ENCODE measurements at places on chromosomes 2 and 18. TPM values are rescaled to one million over a fixed set of nuclear protein-coding genes. Genes with fewer than 3 reads are reported as not detected.

DNA sequence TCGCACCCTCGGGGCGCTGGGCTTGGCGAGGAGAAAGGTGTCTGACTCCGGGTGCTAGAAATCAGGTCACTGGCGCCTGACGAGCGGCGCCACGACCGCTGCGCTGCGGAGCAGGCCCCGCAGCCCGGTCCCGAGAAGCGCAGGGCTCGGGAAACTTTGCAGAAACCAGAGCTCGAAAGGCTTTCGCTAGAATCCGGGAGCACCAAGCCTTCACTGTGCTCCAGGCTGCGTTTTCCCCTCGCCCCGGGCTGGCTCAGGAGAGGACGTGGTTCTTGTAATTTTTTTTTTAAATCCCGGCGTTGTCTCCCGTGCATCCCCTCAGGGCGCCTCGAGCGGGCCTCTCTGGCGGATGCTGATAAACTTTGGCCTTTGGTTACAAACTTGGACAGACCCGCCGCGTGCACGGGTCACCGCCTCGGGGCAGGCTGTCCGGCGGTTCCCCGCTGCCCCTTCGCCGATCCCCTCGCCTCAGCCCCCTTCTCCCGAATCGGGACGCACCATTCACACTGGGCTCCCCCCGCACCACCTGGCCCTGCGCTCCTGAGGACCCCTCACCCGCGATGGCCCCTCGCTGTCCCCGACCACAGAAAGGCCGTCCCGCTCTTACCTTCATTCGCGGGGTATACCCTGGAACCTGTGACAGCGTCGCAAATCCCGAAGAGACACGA, 419 bp downstream of the EPHA4 start:
- DNase-seq: peak; percentile 41

The PIGN gene
- polyA plus RNA-seq: 34.0 TPM

DNA sequence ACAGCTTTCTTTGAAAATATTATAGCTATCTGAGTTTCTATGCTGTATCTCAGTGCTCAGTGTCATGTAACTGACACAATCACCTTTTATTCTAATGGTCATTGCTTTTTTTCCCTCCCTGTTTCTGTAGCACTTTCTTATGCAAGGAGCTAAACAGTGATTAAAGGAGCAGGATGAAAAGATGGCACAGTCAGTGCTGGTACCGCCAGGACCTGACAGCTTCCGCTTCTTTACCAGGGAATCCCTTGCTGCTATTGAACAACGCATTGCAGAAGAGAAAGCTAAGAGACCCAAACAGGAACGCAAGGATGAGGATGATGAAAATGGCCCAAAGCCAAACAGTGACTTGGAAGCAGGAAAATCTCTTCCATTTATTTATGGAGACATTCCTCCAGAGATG, 56.4 kb downstream of the SCN2A start:
- no peak for DNase-seq

The TMEFF2 gene
- 14.1 TPM for polyA plus RNA-seq

- no peak for DNase-seq
These were observed 464.2 kb upstream of the NRP2 start for GRCh38 chr2:205218056-205218455.

GRCh38 chr18:42229211-42230210, 274.5 kb downstream of the PIK3C3 start:
- no peak for DNase-seq

The ACKR3 gene
- polyA plus RNA-seq: 72.7 TPM

The SLC23A3 gene
- 21.4 TPM for polyA plus RNA-seq

The RND3 gene
- polyA plus RNA-seq: 60.6 TPM

The RAB27B gene
- polyA plus RNA-seq: 5.2 TPM

GRCh38 chr2:240789501-240790369, 30.3 kb downstream of the KIF1A start:
- no peak for DNase-seq

GRCh38 chr18:33750366-33750765, 172.3 kb downstream of the ASXL3 start:
- no peak for DNase-seq

GRCh38 chr18:7987284-7987976, 420.3 kb downstream of the PTPRM start:
- no peak for DNase-seq

- no peak for DNase-seq
These were observed 105.5 kb upstream of the CCDC68 start for GRCh38 chr18:55064760-55065159.

- no peak for DNase-seq
These were observed 81.4 kb downstream of the BIN1 start for GRCh38 chr2:127025359-127026166.

The TMEM87B gene
- polyA plus RNA-seq: 25.1 TPM

- peak; percentile 88 for DNase-seq
These were observed 18.7 kb upstream of the SCYGR1 start for GRCh38 chr2:227406177-227407031.

DNA sequence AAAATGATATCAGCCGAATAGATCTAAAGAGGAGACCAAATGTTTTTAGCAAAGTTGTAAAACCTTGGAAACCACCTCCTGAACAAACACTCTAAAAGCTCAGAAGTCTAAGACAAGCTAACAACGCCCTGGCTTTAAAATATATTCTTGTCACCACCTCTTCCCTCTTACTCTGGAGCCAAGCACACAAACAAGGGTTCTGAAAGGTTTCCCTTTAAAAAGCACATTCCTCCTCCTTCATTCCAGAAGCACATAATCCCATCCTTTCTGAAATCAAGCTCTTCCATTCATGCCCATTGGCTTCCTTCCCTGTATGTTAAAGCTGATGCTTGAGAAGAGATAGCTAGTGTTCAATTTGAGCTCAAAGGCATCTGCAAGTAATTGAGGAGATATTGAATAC, 382.0 kb downstream of the LNPK start:
- DNase-seq: no peak

GRCh38 chr2:105328281-105329196, 996 bp downstream of the TGFBRAP1 start:
- DNase-seq: no peak

The FAM228B gene
- 31.9 TPM for polyA plus RNA-seq

DNA sequence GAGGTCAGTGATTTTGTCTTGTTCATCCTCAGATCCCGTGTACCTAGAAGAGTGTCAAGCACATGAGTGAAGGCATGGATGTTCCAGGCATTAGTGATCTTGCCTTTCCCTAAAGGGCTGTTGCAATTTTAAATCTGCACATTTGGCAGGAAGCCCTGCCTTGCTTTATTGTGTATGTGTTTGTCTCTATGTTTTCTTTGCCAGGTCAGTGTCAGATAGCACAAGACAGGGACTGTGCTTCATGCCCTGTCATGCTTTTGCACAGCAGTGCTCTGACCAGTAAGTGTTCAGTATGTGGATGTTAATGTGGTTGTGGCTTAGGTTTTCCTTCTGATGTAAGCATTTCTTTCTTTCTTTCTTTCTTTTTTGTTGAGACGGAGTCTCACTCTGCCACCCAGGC, 131.5 kb downstream of the RGPD3 start:
- no peak for DNase-seq

DNA sequence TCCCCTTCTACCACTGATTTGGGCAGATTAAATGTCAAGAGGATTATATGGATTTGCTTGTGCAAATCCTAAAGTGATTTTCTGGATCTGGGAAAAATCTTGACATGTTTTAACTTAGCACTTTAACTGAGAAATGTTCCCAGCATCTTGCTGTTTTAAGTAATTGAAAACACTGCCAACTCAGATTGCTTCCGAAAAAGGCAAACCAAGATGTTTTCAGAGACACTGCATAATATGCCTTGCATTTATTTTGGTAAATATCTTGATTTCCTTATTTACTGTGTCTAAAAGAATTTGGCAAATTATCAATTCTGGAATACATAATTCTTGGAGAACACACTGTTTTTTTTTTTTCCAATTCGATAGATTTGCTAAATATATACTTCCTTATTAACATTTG, 385.0 kb upstream of the FAM98A start:
- no peak for DNase-seq

GRCh38 chr18:55433648-55434047, 154.3 kb downstream of the TCF4 start:
- DNase-seq: no peak

The PRKCE gene
- 9.2 TPM for polyA plus RNA-seq

GRCh38 chr18:55048892-55049291, 89.6 kb upstream of the CCDC68 start:
- DNase-seq: no peak

GRCh38 chr2:80869858-80870438, 565.4 kb upstream of the LRRTM1 start:
- DNase-seq: no peak

The TTN gene
- 1.4 TPM for polyA plus RNA-seq

DNA sequence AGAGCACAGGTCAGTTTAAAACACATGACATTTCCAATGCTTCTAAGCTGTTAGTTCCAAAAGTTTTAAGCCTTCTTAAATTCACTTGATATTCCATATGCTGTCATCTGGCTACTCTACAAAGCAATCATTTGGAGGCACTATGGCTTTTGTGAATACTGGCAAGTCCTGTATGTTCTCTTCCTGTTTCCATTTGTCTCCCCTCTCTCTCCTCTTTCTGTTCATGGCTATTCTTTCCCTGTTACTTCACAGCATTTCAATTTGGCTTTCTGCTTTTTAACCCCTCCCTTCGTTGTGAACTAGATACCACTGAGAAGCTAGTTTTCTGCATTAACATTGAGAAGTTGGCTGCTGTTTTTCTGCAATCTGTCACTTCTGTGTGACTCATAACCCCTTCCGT, 1337.2 kb upstream of the CELF4 start:
- no peak for DNase-seq

- no peak for DNase-seq
These were observed 29.8 kb upstream of the SCN1A start for GRCh38 chr2:166157578-166157977.

- no peak for DNase-seq
These were observed 663.3 kb upstream of the CHAC2 start for GRCh38 chr2:53104263-53104662.

- no peak for DNase-seq
These were observed 15.5 kb upstream of the ITGA4 start for GRCh38 chr2:181441670-181442069.

- no peak for DNase-seq
These were observed 89.9 kb downstream of the AP1S3 start for GRCh38 chr2:223747392-223748042.

DNA sequence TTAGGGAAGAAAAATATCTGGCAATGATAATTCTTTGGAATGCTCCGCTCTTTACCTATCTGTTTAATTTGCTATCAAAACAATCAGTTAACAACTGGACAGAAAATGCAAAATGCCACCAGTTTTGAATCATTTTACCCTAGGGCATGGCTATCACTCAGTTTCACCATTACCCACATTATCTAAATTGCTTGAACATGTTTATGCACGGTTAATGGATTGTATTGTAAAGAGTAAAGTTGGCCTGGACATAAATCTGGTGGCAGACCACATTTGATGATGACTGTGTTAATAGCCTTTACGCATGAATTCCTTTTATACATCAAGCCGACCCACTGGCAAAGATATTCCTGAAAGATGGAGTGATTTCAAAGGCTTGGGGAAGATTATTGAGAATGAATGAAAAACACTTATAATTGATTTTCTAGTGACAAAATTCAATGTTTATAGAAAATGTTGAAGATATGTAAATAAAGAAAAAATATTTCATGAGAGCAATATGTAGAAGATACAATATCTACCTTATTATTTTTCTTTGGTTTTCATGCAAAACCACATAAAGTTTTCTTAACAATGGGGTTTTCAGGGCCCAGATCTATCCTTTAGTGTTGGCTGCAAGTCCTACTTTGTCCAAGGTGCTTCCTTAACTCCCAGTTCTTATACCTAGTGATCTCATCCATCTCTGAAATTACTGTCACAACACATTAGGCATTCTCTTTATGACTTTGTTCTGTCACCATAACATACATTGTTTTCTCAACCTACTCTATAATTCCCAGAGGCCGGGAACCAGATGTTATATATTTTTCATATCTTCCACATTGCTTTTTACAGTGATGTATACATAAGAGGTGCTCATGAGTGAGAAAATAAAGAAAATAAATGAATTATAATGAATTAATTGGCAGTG, 265.1 kb downstream of the RIT2 start:
- no peak for DNase-seq

DNA sequence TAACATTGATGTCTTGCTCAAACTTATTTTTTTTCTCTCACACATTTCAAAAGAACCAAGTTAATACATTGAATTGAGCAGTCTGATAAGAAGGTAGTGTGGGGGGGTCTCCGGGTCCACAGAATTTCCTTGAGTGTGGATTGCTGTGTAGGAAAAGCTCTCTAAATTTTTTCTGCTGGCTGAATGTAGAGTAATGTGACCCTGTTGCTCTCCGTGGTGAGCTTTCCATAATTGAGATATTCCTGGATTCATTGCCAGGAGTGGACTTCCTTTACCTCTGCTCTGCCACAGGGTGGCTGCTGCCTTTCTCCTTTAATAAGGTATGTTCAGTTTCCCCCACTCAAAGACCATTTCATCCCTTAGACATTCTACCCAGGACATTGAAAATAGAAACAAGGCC, 50.9 kb downstream of the PKP4 start:
- DNase-seq: no peak
